ENCODE measurements at places on chromosomes 3 and 15.

GRCh38 chr3:11373654-11374053 is 101.5 kb downstream of the ATG7 start:
- DNase-seq: no peak

DNA sequence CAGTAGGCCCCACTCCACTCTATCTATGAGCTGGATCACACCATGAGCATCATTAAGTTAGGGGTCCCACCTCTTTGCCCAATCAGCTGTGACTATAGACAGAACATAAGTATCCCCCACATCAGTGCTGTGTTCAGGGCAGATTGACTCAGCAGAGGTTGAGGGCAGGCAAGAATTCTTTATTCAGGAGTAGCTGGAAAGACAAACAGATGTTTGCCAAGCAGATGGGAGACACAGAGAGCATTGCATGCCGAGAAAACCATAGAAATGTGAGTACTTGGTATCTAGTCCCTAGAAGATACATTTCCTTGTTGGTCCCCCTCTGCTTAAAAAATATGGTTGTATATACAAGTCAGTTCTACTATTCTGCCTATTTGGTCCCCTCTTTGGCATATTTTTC is 440.8 kb downstream of the RAP2B start:
- no peak for DNase-seq

DNA sequence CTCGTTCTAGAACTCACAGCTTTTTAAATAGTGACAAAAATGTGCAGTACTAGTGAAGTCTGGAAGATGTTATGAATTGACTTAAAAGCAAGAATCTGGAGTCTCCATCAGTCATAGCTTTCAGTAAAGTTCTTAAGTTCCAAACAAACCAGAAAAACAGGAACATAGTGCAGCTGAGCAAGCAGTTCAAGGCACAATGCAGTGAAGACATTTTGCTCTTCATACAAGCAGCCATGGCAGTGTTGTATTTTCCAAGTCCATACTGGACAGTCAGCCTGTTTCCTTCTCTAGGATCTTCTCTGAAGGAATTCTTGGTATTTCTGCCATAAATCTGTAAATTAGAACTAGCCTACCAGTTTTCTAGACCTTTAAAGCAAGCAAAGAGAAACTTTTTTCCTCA is 90.5 kb downstream of the LRRC28 start:
- DNase-seq: no peak

DNA sequence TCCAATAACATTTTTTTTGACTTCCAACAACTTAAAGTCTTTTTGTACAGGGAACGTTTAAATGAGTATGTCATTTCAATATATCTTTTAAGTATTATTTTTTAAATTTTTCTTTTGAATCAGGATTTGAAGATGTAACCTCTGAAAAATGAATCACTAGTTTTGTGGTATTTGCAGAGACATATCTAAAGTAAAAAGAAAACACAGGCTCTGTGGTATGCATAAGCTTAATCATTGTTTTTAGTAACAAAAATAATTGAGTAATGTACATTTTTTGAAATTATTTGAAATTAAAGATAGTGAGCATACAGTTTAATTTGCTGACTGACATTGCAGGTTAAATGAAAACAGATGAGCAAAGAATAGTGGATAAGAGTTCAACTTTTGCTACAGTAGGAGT is 531.3 kb downstream of the ROBO1 start:
- no peak for DNase-seq

- no peak for DNase-seq
These were observed 319.1 kb upstream of the TBL1XR1 start for GRCh38 chr3:177516158-177517011.

- no peak for DNase-seq
These were observed 427.5 kb downstream of the VGLL3 start for GRCh38 chr3:86563400-86563970.

DNA sequence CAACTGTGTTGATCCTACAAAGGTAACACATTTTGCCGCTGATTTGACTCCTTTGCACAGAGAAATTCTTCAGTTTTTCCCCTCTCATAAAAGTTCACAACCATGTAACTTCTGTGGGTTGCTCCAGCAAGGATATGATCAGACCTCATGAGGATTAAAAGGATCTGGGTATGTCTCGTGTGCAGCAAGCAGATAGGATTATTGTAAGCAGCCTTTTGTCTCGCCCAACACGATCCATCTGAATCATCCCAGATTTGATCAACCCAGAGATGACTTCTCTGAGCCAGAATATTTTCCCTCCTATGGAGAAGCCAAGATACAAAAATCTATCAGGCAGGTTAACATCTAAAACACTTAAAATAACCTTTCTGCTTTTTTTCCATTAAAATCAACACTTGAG is 12.8 kb upstream of the BNIP2 start:
- DNase-seq: no peak

DNA sequence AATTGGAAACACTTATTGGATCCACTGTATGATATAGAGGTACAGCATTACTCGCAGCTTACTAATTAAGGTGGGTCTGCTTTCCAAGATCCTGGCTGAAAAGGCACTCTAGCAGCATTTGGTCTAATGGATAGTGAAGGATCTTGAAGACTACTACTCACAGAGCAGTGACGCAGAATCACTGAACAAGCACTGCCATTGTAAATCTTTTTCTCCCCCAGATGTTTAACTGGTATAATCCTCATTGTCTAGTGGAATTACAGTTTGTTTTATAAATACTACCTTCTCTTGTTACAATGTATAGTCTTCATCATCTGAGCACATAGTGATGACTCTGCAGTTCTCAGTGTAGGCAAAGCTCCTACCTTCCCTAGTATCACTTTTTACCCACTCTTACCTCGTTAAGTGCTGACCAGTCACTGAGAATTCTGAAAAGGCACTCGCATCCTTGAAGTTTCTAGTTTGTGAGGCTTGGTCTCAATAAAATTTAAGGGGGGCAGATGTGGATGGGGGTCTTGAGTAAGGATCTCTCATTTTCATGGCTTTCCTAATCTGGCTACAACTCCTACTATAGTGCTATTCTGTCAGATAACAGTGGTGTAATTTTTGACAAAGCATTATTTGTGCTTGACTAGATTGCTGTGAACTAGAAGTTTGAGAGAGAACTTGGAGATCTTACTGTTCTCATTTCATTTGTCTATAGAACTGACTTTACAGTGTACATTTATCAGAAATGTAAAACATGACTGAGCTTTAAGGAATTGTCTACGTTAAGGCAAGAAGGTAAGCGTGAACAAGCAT is 23.2 kb downstream of the MAPK6 start:
- no peak for DNase-seq

Data from Right ventricle myocardium inferior (tissue), 1 donor.